Activated CD4-positive, alpha-beta T cell treated with anti-CD3 and anti-CD28 coated beads for 4 hours (primary cell): ENCODE measurements at places on chromosomes 3 and 15.

DNA sequence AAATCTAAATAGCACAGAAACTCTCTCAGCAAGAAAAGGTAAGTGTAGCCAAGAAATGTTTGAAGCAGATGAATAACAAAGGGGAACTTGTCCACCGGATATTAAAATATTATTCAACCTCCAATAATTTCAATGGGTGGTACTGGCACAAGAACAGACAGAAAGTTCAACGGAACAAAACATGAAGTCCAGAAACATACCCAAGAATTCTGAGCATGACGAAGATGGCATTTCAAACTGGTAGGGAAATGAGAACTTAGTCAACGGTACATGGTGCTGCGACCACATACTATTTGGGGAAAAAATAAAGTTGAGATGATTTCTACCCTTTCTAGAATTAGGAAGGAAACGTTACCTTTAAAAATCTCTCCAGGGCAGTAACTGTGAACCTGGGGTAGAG lies 5.5 kb downstream of the CHSY1 start:
- DNase-seq: no peak

DNA sequence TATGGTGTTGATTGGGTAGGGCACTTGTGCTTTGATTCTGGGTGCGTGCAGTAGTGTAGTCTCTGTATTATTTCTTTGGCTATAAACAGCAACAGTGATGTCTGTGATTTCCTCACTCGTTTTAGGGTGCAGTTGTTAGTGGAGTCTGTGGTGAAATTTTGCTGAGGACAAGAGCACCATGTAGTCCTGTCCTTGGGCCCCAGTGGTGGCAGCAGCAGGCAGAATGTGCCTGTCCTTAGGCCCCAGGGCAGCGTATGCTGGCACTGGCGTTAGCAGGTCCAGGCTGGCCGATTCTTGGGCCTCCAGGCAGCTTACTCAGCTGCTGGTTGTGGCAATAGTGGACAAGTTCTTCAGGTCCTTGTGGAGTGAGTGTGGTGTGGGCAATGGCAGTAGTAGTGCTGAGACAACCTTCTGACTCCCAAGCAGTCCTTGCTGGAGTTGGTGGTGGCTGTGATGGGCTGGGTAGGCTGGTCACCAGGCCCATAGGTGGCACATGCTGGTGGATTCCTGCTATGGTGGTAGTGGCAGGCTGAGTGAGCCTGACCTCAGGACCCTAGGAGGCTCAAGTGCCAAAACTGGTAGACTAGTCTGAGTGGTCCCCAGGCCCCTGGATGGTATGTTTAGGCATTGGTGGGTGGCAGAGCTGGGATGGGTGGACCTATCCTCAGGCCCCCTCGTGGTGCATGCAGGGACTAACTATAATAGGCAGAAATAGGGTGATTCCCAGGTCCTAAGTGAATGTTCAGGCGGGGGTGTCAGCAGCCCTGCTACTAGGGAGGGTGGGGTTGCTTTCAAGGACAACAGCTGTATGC lies 56.3 kb downstream of the TNFAIP8L3 start:
- no peak for DNase-seq

- DNase-seq: no peak
Observed at GRCh38 chr3:60298141-60298540, 953.1 kb downstream of the FHIT start.

GRCh38 chr3:51860703-51861665 lies at the start of gene IQCF2:
Gene IQCF2, plus strand, starts transcription at chr3:51861615. Its CDS starts 52 bp downstream, at chr3:51861667.
- no peak for DNase-seq

DNA sequence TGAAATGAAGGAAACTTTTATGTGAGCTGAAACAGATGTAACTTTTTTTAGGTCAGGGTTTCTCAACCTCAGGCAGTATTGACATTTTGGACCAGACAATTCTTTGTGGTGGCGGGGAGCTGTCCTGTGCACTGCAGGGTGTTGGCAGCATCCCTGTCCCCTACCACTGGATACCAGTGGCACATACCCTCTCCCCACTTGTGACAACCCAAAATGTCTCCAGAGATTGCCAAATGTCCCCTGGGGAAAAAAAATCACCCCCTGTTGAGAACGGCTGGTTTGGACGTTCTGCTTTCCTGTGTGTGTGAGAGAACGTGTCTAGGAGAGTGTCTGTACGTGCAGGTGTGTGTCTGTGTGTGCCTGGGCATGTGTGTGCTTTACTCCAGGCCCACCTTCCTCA lies 30.7 kb upstream of the GRIP2 start:
- no peak for DNase-seq

DNA sequence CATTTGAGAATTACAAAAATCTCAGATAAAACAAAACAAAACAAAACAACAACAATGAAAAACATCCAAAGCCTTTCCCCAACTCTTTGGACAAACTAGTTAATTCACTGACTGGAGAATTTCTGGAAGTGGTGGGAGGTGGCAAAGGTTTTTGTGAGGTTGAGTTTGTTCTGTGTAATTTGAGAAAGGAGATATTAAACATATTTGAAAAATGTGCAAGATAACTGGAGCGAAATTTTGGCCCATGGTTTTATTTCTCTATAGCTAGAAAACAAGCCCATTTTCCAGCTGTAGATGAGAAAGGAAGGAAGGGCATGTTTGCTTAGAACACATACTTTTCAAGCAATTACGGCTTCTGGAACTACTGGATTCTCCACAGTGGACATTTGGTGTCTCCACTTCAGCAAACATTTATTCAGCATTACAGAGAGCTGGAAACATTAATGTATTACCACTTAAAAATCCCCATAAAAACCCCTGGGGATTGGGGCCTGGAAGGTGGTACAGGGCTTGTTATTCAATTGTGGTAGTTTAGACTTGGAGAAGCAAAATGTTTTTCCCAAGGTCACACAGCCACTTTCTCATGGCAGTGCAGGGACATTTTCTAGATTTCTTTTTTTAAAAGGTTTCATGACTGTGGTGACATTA lies 135.8 kb downstream of the THSD4 start:
- no peak for DNase-seq

GRCh38 chr3:124593442-124593829 lies 136.8 kb upstream of the UMPS start:
- no peak for DNase-seq

GRCh38 chr3:117669774-117670173 lies 960.2 kb downstream of the TUSC7 start:
- no peak for DNase-seq

DNA sequence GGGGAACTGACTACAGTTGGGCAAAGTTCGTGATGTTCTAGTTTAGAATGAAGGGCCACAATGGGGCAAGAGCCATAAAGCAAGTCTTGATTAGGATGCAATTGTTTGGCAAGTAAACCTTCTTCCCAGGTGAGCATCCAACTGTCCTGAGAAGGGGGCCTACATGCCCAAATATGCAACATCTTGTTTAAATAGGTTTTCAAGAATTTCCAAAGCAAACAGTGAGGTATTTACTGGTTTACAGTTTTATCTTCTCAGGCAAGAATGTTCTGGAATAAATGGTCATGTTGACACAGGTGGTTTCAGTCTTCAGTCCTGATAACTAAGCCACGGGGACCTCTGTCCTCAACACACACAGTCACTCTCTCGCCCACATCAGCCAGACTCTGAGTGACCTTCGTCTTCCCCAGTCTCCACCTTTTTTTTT lies 90.3 kb upstream of the FAM174B start:
- DNase-seq: no peak

DNA sequence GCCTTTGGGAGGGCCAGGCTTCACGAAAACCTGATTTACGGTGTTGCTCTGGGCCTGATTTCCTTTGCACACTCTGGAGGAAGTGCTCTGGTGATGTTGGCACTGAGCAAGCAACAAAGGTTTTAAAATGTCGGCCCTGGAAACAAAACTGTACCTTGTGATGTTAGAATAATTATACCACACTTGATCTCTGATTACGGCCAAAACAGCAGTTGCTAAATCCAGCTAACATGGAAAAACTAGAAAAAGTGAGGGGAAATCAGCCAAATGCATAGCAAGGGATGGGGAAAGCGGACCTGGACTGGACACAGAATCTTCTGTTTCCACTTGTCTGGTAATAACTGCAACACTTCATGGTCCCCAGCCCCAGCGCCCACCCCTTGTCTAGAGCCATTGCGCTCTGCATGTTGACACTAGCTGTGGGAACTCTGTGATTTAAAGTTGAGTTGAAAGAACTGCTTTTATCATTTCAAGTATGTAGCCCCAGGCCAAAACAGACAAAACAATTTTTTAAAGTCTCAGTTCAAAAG lies 120.1 kb downstream of the VGLL4 start:
- DNase-seq: no peak

DNA sequence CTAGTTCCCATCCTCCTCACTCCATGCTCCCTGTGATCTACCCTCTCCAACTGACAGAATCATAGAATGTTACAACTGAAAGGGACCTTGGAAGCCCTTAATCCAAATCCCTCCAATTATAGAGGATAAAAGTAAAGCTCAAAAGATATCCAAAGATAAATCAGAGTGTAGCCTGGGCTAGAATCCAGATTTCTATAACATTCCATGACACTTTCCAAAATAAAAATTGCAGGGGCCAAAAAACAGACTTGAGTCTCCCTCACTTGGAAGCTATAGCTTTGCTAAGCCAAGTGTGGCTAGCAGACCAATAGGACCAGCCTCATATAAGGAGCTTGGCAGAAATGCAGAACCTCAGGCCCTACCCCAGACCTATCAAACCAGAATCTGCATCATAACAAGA lies 148.1 kb downstream of the NTRK3 start:
- no peak for DNase-seq

DNA sequence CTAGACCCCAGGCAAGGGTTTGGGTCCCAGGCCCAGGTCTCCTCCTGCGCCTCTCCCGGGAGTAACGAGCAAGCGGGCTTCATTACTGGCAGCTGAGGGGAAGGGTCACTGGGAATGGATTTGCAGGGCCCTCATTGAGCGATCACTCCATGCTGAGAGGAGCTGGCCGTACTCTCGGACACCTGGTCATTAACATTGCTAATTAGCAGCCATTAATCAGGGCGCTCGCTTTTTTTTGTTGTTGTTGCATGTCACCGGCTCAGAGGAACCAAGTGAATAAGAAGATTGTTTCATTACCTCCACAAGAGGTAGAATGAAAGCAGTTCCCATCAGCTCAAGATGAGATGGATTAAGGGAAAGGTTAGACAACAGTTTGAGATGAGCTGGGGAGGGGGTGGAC lies 293.0 kb upstream of the ATP11B start:
- DNase-seq: no peak

GRCh38 chr15:34304613-34305012 lies 33.0 kb downstream of the SLC12A6 start:
- no peak for DNase-seq

DNA sequence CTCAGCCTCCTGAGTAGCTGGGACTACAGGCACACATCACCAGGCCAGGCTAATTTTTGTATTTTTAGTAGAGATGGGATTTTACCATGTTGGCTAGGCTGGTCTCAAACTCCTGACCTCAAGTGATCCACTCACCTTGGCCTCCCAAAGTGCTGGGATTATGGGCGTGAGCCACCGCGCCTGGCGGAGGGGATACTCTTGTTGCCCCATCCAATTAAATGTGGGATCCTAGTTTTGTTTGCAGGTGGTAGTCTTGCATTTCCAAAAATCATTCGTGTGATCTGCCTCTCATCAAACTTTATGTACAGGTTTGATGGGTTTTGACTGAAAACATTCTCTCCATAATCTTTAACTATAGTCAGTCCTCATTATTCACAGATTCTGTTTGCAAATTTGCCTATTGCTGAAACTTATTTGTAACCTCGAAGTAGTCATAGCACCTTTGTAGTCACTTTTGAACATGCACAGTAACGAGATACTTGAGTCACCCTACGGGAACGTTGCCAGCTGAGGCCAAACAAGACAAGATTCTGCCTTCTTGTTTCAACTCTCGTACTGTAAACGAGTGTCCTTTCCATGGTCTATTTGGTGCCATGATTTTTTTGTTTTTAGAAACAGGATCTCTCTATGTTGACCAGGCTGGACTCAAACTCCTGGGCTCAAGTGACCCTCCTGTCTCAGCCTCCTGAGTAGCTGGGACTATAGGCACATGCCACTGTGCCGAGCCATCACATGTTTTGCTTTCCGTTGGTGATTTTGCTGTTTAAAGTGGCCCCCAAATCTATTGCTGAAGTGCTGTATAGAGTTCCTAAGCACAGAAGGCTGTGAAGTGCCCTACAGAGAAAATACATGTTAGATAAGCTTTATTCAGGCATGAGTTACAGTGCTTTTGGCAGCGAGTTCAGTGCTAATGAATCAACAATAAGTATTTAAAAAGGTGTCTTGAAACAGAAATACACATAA lies 8.1 kb upstream of the MAPK6 start:
- no peak for DNase-seq

DNA sequence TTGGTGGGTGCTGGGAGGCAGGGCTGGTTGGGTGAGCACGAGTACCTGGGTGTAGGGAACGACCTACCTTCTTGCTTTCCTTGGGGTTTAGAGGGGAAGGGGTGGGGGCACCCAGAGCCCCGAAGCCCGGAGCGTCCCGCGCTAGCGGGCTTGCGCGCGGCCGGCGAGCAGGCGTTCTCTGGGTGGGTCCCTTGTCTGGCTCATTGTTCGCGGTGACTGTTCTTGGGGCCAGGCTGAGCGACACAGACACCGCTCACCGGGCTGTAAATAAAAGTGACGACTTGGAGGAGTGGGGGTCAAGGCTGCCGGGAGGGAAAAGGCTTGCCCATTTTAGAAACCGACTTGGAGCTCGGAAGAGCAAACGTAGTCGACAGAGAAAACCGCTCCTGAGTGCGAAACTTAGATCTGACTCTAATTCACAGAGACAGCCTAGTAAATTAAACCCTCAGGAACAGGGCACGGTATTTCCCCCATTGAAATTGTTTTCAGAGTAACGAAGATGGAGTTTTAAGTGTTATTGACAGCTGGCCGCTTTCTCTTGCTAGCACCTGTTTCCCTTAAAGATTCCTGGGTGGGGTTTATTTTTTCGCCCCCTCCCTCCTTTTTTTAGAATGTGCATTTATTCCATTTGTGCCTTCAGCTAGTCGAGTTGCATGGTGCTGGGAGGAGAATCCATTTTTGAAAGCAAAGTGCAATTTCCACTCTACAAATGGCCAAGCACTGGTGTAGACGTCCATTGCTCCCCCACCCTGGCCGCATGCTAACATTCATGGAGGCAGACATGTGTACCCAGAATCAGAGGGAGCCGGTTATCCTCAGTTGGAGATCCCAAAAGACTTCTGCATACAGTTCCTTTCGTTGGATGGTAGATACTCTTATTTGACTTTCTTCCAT lies 532.1 kb upstream of the SEMA6D start:
- no peak for DNase-seq

- no peak for DNase-seq
Observed at GRCh38 chr3:20055020-20055775, 15.0 kb downstream of the KAT2B start.

- DNase-seq: no peak
Observed at GRCh38 chr3:152638707-152639450, 196.1 kb upstream of the P2RY1 start.

DNA sequence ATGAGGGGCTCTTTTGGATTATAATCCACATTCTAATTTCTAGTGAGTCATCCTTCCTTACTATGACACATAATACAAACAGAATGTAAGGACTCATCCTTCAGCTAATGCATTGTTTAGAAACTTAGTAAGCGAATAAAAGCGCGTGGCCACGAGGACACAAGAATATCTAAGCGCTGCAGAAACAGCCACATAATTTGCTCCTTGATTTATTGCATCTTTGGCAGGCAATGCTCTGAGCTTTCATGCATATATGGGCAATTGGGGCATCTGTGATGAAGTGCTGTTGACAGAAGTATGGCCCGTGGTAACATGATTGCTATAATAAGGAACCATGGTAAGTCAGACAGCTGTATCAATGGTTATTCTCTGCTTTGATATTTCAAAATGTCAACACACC lies 191.3 kb upstream of the ZNF385D start:
- no peak for DNase-seq
